ENCODE measurements at places on chromosomes 1 and 21.

DNA sequence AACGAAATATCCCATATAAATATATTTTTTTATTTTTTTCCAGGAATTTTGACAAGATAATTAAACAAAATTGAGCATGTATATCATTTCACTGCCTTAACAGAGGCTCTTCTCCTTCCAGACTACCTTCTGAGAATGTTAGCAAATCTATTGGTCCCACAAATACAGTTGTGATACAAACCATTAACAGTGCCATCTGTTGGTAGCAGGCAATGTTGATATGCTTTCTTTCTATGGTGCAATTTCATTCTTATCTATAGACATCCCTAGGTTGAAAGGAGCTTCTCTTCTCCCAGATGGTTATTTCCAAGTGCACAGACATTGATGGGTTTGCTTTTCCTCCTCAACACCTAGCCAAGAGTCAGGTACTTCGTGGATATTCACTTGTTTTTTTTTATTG lies 303.6 kb downstream of the USH2A start:
- no peak for DNase-seq

DNA sequence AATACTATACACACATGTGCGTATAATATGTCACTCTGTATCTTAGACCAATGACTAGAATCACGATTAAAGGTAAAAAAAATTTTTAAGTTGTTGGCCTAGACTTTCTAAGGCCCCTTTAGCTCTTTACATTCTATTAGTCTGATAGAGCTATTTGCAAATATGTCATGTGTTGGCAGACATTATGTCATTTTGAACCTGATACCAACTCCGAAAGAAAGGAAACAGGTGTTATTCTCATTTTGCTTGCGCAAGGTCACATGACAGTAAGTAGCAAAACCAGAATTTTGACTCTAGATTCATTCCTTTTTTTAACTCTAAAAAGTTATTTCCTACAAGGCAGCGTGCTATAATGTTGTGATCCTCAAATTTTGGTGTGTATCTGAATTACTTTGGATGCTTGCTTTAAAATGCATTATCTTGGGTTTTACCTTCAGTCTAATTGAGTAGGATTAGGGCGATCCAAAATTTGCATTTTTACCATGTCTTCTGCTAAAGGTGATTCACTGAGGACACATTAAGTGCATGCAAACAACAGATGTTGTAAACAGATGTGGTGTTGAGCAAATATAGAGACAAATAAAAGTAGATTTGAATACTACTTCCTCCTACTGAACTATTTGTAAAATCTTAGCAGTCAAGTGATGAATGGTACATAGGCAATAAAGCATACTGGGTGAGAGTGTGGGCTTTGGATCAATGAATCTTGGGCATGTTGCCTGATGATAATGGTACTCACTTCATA lies 63.5 kb upstream of the KIAA1614 start:
- DNase-seq: no peak

DNA sequence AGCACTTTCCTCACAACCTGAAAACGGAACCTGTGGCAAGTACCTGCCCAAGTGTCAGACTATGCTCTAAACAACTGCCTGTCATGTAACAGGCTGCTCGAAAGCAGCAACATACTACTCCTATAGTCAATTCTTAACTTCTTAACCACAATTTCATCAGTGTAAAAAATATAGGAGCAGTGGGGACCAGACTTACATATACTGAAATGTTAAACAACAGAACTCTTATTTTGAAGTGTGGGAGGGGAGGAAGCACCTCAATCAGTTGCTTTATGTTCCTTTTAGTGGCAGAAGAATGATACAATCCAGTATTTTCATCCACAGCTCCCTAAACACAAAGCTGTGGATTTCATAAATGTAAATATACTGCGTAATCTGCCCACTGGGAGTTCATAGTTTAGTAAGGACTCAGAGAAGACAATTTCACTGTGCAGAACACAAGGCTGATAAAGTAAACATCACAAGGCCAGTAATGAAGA lies 44.2 kb downstream of the WLS start:
- no peak for DNase-seq

DNA sequence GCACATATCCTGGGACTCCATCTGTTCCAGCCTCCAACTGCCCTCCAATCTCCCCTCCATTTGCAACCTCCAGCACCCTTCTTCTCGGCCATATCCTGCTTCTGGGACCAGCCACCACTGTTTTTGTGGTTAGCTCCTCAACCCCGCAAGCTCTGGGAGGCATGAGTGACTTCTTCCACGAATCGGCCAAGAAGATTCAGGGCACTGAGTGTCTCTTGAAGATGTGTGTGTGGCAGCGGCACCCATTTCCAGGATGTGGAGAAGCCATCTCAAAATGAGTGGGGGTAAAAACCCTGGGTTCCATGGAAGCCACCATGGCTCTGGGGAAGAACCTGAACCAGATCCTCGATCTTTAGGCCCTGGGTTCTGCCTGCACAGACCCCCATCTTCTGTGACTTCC lies 194.6 kb downstream of the SLC45A1 start:
- no peak for DNase-seq

DNA sequence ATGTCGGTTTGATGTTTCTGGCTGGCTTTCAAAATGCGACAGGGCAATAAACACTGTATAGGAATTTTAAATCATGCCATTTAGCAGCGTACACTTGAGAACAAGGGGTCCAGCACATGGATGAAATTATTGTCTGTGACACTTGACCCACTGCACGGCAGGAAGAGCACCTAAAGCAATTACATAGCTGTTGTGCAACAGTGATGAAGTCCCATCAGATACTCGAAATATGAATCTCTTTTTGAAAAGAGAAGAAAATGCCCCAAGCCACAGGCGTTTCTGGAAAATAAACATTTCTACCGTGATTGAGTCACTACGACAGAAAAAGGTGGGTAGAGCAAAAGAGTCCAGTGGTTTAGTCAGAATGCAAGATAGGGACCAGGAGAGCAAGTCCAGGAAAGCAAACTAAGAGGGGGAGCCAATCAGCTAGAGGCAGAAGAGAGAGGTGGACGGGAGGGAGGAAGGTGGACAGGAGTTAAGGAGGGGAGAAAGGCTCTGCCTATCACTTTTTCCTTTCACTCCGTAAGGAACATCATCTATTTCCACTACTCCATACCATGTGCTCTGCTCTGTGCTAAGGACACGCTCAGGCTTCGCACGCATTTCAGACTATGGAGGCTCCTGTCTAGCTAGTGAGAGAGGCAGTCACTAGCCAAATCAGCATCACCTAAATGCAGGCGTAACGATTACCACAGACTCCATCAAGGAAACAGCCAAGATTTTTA lies 6.4 kb downstream of the DSCAM start:
- DNase-seq: no peak

DNA sequence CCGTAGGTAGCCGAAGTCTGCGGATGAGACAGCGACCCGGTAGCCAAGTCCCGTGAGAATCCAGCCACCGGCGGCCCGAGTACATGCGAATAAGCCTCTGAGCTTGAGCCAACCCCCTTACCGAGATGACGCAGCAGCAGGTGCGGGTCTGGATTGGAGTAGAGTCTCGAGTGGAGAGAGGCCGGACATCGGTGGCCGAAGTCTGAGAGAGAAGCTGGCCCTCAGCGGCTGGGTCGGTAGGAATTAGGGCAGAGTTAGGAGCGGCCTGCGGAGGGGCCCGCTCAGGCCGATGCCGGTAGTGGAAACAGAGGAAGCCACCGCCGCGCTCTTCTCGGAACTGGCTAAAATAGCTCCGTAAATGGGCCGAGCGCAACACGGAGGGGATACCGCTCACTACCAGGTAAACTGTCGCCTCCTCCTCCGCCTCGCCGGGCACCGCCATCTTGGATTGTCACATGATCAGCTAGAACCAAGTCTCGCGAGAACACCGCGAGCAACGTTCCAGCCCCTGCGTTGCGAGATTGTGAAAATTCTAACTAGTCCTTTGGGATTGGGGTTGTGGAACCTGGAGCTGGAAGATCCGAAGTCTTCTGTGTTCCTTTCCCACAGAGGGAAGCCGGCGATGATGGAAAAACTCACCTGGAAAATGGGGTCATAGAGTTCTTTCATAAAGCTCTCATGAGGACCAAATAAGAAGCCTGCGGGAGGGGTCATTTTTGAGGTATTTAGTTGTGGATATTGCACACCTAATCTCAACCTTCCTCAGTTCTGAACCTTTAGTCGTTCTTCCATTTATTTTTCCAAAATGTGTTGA lies at the start of gene GPATCH3:
Gene GPATCH3 (minus strand): TSS at position 467 of the 814 bp plus-strand sequence. CDS start 25 bp downstream, at position 442.
- DNase-seq: peak; percentile 72

DNA sequence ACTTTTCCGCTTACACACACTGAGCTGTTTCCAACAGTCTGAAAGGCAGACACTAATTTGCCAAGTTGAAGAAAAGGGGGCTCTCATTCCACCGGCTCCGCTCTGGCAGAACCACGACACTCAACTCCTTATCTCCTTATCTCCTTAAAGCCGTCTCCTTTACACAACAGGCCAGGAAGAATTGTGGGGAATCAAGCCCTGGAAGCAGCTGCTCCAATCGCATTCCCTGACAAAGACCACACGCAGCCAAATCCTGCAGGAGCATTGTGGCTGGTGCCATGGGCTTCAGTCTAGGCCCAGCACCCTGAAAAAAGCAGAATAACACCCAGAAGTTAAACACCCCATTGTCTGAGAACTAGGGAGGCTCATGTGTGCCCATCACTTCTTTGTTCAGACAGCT lies 24.1 kb downstream of the SUSD4 start:
- no peak for DNase-seq

- no peak for DNase-seq
Measured at GRCh38 chr1:240094041-240094722, 2.5 kb downstream of the FMN2 start.

DNA sequence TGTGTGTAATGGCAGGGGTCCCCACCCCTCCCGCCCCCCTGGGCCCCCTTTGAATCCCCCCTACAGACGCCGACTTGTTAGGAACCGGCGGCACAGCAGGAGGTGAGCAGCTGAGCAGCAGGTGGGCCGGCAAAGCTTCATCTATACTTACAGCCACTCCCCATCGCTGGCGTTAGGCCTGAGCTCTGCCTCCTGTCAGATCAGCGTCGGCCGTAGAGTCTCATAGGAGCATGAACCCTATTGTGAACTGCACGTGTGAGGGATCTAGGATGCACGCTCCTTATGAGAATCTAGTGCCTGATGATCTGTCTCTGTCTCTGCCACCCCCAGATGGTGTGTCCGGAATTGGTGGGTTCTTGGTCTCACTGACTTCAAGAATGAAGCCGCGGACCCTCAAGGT lies 14.9 kb upstream of the VPS26C start:
- no peak for DNase-seq

DNA sequence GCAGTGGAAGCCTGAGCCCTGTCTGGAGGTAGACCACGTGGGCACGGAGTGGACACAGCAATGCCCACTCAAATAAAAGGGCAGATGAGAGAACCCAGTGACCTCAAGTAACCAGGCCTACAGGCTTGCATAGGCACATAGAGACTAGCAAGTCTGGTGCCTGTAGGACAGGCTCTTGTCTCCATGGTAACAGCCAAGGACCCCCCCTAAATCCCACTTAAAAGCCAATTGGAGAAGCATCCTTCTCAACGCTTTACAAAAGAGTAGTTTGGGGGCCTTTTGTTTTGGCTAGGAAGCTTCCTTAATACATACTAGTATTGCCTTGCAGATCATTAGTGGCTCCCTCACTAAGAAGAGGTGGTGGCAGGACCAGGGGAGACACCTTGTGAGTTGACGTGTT lies 63.9 kb downstream of the VWA5B1 start:
- no peak for DNase-seq

DNA sequence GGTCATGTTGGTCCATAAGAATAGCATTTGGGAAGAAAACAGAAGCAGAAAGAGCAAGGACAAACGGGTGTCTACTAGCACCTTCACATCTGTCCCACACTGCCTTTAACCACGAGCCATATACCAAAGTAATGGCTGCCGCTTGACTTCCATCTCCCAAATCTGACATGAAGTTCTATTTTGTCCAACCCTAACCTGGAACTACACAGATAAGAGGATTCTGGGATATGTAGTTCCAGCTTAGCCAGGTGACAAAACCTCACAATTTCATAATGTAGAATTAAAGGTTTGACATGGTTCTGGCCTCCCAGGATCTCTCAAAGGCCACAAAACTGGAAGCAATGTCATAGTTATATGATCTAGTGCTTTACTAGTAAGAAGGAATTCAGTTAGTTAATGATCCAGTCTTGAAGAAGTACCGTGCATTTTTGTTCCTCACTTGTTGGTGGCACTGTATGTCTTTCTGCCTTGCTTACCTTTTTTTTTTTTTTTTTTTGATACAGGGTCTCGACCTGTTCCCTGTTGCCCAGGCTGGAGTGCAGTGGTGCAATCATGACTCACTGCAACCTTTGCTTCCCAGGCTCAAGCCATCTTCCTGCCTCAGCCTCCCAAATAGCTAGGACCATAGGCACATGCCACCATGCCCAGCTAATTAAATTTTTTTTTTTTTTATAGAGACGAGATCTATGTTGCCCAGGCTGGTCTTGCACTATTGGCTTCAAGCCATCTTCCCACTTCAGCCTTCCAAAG lies 17.5 kb downstream of the PTGFRN start:
- no peak for DNase-seq

- no peak for DNase-seq
Measured at GRCh38 chr1:219534991-219535390, 77.9 kb downstream of the ZC3H11B start.

GRCh38 chr1:172671591-172671990 lies 12.7 kb downstream of the FASLG start:
- DNase-seq: no peak

DNA sequence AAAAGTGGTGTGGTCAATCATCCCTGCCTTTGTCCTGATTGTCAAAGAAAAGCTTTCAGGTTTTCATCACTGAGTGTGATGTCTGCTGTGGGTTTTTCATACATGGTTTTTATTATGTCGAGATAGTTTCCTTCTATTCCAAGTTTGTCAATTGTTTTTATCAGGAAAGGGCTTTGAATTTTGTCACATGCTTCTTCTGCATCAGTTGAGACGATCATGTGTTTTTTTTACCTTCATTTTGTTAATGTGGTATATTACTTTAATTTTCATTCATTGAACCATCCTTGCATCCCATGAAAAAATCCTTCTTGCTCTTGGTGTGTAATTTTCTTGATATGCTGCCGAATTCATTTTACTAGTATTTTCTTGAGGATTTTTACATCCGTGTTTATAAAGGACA lies 15.5 kb downstream of the PRKCZ start:
- DNase-seq: no peak

- DNase-seq: no peak
Measured at GRCh38 chr1:41333146-41333784, 28.0 kb upstream of the FOXO6 start.

GRCh38 chr1:224525411-224526040 lies 90.6 kb upstream of the CNIH3 start:
- no peak for DNase-seq

DNA sequence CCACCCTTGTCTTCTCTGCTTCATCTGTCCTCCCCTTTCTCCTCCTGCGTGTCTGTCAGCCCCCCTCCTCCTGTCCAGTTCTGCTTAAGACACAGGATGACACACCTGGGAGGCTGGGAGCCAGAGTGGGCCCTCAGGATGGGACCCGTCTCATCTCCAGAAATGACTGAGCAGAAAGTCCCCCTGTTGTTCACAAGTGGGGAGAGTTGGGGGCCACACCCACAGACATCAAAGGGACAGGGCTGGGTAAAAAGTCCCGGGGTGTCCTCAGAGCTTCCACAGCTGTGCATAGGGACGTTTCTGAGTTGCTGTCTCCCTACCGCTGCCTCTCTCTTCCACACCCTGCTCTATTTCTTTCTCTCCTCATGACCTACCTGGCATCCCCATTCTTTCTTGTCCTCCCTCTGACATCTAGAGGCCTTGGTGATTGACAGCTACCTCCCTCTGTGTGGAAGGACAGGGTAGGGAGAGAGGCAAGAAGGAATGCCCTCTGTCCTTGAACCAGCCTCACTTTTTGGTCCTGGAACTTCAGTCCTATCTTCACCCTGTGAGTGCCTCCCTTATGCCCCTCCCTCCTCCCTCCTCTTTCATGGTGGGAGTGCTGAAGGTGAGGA lies 19.5 kb upstream of the SH2D2A start:
- no peak for DNase-seq
